ENCODE measurements at places on chromosomes 4 and X.

- no peaks in the 10 kb centered on the region for H3K4me1 ChIP-seq
- no peaks in the 10 kb centered on the region for H3K27me3 ChIP-seq
- H3K27ac ChIP-seq = no peak overlapping the region
- no peak overlapping the region for H3K4me3 ChIP-seq
- DNase-seq = no peak
- H3K36me3 ChIP-seq = no peaks in the 10 kb centered on the region
Measured at GRCh38 chr4:140807491-140808252, 51.5 kb upstream of the TBC1D9 start.

GRCh38 chr4:114535725-114536124, 62.9 kb upstream of the UGT8 start:
- no peaks in the 10 kb centered on the region for H3K4me1 ChIP-seq
- H3K27me3 ChIP-seq = no peaks in the 10 kb centered on the region
- DNase-seq = no peak
- no peaks in the 10 kb centered on the region for H3K36me3 ChIP-seq

DNA sequence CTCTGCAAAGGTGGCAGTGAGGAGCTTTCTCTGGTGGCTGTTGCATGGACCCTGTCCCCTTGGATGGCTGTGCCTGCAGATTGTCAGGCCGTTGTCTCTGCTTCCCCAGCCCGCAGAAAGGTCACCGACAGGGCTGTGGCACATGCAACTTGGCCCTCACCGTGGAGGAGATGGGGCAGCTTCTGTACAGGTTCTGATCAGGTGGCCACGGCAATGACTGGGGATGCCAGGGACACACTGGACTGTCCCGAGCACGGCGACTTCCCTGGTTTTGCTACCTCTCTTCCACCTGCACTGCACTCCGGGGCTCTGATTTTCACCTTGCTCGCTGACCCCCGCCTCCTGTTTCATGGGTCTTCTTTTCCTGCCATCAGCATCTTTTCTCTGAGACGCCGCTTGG, 43.5 kb downstream of the DCTD start:
- H3K27me3 ChIP-seq = no peaks in the 10 kb centered on the region
- no peak overlapping the region for H3K4me3 ChIP-seq
- no peaks in the 10 kb centered on the region for H3K4me1 ChIP-seq
- no peaks in the 10 kb centered on the region for H3K36me3 ChIP-seq

DNA sequence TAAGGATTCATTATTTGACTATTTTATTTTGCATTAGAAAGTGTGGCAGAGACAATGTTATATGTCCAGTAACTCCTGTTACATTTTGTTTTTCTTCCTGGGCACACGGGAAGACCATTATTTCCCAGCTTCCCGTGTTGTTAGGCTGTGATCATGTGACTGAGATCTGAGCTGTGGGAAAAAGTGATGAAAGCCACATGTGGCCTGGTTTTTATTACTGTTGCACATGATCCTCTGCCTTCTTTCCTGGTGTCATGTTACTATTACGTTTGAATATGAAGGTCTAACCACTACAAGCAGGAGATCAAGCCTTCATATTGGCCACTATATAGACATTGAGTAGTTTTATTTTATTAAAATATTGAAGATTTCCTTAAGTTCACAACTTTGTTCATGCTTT, 28.2 kb upstream of the MID1 start:
- H3K4me1 ChIP-seq = no peaks in the 10 kb centered on the region
- H3K36me3 ChIP-seq = no peaks in the 10 kb centered on the region
- no peak overlapping the region for H3K4me3 ChIP-seq
- no peak overlapping the region for H3K27ac ChIP-seq

DNA sequence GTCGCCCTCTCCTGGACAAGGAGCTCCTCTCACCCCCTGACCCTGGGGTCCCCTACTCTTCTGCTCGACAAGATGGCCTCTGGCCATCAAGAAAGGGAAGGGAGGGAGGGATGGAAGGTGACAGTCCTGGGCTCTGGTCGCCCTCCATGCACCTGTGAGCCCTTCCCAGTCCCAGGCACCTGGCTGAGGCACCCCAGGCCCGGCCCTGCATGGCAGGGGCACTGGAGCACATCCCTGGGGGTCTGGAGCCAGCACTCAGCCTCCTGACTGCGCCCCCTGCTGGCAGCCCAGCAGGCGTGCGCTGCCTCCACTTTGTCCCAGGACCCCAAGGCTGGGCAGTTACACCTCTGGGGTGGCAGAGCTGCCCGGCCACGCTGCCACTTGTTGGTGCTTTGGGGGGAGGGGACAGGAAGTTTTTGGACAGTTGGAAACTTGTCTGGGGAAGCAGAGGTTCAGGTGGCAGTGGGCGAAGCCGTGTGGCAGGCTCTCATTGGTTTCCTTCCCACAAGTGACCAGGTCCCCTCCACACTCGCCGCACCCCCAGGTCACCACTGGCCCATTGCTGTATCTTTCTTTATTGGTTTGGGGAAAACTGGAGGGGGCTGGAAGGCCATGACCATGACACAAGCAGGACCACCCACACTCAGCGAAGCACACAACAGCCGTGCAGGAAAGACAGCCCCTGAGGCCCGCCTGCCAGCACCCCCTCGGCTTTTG, 4.3 kb downstream of the PNCK start:
- H3K27ac ChIP-seq = no peak overlapping the region
- H3K4me1 ChIP-seq = no peaks in the 10 kb centered on the region

DNA sequence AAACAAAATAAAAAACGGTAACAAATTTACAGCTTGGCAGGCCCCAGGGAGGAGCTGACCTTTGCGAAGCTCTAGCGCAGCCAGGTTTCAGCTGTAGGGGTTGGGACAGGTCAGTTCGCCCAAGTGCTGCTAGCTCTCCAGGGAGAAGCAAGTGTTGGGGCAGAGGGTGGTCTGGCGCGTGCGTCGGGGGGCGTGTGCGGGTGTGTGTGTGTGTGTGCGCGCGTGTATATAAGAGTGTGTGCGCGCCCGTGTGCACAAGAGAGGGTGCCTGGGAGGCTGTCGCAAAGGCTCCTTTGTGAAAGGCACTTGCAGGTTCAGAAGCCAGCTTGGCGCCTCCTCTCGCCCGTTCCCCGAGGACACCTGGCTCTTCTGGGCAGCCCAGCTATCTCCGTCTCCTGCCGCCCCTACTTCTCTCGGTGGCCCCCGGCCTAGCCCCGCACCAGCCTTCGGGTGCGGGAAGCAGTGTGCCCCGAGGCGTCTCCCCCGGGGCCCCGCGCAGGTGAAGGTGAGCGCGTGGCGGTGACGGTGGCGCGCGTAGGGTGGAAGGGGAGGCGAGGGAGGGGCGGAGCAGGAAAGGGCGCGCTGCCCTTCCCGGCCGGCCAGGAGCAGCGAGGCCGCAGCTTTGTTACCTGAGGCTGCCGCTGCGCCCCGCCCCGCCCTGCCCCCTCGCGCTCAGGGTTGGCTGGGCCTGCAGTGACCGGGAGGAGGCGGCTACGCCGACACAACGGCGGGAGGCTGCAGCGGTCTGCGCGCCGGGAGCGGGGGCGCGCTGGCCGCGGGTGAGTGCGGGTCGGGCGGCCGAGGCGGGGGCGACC, at the start of gene FHDC1:
Gene FHDC1 (plus strand): TSS at position 693 of the 815 bp plus-strand sequence. CDS start 6,735 bp downstream, outside the sequence.
- DNase-seq = peak; percentile 83
- peak within 1 kb of the TSS; percentile 94 for H3K27ac ChIP-seq
- H3K36me3 ChIP-seq = peaks cover 2% of the 10 kb centered on the region

All from lung (tissue), 17 donors.